ENCODE measurements at places on chromosomes 16 and 17.

DNA sequence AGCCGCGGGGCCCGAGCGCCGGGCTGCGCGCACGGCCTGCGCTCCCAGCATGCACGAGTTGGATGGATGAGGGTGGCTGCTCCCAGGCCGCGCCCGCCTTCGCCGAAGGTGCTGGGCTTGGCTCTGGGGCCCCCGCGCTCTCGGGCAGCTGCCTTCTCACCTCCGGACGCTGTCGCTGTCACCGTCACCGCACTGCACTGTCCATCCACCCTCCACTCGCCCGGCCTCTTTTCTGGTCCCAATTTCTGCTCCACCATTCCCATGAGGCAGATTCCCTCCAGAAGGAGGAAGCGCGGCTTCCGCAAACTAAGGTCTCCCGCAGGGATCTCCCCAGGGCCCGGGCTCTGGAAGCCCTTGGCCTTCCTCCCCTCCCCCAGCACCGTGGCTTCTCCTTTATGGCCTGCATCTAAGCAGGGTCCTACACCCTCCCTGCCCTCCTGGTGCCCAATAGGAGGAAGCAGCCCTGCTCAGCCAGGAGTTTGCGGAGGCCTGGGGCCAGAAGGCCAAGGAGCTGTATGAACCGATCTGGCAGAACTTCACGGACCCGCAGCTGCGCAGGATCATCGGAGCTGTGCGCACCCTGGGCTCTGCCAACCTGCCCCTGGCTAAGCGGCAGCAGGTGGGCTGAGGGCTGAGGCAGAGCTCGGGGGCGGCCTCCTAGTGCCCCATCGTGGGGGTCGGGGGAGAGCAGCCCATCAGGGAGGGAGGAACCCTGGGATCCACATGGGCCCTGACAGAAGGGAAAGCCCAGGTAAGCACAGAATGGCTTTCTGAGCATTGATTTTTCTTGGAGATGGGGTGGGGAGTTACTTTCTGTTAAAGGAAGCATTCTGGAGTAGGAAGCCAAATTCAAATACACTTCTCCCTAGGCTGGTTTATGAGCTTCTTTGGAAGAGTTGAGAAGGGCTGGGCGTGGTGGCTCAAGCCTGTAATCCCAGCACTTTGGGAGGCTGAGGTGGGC is 899 bp downstream of the ACE start:
- no peak for DNase-seq

DNA sequence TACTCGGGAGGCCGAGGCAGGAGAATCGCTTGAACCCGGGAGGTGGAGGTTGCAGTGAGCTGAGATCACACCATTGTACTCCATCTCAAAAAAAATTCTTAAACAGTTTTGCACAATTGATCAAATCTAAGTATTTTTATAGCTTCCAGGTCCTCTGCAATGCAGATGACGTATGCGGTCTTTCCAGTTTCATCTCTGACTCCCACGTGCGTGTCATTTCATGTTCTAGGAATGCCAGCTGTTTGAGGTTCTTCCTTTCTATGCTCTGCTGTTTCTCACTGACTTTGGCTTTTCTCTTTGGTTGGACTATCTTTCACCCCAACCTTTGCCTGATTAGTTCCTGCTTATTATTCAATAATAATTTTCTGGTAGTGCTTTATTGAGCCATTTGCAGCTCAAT is 16.2 kb downstream of the CHP2 start:
- DNase-seq = no peak

GRCh38 chr17:46944931-46945330 is 22.0 kb downstream of the GOSR2 start:
- no peak for DNase-seq

GRCh38 chr16:11076259-11077018 is 132.1 kb downstream of the CLEC16A start:
- no peak for DNase-seq

GRCh38 chr16:11025120-11025531 is 80.8 kb downstream of the CLEC16A start:
- DNase-seq = no peak

- no peak for DNase-seq
These were observed 363.3 kb downstream of the SEC14L1 start for GRCh38 chr17:77503916-77504651.

DNA sequence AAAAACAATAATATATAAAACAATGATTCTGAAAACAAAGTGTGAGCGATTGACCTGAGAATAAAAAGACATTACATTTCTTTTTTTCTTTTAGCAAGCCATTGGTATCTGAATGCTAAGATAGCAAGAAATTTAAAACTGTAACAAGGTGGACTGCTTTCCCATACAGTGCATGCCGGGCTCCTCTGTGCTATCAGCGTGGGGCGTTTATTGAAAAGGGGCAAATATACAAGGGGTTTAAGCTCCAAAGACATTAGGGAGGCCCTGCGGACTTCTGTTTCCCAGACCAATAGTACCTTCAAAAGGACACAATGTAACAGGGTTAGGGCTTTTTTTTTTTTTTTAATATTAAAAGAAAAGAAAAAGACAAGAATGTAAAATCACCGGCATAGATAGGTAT is 261.3 kb downstream of the ZFHX3 start:
- DNase-seq = no peak

DNA sequence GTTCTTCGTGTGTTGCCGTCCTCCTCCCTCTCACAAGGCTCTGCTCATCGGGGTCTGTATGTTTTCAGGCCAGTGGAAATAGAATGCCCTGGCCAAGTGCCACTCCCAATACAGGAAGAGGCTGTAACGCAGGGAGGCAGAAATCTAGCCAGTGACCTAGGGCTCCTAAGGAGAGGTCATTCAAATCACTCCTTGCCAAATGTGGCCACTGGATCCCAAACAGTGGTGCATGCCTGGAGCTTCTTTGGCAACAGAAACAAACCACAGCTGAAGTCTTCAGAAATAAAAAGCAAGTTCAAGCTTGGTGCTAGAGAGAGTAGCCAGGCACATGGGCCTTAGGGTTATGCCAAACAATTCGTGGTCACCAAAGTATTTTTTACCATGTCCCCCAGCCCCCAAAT is 66.1 kb downstream of the SMG6 start:
- DNase-seq = no peak

- no peak for DNase-seq
These were observed 18.1 kb downstream of the ZNF423 start for GRCh38 chr16:49837688-49838410.

- DNase-seq = no peak
These were observed 52.3 kb downstream of the TNRC6C start for GRCh38 chr17:78010759-78011158.

- no peak for DNase-seq
These were observed 27.1 kb downstream of the PELP1 start for GRCh38 chr17:4676791-4677190.

DNA sequence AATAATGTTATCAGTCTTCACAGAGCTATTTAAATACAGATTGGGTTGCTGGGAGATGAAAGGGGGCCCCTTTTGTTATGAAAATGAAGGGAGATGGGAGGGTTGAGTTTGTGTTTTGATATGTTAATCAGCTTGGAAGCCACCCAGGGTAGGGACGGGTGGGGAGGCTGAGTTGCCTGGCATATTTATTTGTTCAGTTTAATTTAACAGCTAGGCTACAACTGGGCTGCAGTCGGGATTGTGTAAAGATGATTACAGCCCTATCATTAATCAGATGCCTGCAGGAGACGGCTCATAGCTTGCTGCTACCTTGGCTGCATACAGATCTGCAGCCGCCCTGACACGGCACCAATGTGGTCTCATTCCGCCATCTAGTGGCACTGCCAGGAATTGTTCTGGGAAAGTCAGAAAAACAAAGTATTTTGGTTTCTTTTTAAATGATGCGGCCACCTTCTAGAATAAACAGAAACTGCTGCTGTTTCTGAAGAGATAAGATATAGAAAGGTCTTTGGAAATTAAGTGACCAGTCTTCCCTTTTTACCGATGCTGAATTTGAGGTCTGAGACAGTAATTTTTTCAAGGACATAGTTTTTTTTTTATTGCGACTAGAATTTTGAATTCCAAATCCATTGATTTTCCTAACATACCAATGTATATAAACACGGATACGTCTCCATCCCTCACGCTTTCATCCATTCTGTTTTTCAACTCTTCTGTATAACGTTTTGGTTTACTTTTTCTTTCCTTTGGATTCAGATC is 458.0 kb upstream of the ASIC2 start:
- DNase-seq = peak; percentile 37

GRCh38 chr17:42361781-42362186 is 26.5 kb downstream of the STAT3 start:
- DNase-seq = peak; percentile 21

DNA sequence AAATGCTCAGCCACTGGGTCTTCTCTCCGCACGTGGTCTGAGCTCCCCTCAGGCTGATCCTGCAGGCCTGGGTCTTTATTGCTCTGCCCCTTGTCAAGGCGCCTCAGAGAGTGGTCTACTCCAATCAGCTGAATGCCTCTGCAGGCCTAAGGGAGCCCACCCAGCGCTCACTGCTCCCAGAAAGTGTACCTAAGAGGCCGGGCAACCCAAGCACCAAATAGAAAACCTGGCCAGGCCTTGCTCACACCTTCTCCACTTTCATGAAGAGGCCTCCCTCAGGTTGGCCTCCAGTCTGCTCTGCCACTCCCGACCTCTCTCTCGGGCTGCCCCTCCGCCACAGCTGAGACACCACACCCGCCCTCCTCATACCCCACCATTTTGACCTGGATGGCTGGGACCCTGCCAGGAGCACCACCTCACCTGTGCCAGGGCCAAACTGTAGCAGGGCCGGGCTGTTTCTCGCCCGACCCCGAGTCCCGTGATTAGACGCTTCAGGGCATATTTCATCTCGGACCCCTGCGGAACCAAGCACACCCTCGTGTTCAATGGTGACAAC is 665 bp downstream of the MYBBP1A start:
- DNase-seq = no peak

DNA sequence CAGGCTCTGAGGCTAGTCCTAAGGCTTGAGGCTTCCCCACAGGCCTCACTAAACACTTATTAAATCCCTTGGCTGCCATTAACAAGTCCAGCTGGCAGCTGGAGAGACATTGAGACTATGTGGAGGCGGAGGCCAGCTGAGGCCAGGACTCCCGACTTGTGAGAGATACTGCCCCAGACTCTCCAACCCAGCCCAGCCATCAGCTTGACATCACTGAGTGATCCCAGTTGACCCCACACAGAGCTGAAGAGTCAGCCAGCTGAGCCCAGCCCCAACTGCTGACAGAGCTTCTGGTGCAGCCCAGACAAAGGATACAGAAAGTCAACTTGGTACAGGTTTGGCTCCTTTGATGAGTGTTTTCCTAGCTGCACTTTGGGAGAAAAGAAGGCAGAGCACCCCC is 343.1 kb downstream of the C16orf95 start:
- no peak for DNase-seq

DNA sequence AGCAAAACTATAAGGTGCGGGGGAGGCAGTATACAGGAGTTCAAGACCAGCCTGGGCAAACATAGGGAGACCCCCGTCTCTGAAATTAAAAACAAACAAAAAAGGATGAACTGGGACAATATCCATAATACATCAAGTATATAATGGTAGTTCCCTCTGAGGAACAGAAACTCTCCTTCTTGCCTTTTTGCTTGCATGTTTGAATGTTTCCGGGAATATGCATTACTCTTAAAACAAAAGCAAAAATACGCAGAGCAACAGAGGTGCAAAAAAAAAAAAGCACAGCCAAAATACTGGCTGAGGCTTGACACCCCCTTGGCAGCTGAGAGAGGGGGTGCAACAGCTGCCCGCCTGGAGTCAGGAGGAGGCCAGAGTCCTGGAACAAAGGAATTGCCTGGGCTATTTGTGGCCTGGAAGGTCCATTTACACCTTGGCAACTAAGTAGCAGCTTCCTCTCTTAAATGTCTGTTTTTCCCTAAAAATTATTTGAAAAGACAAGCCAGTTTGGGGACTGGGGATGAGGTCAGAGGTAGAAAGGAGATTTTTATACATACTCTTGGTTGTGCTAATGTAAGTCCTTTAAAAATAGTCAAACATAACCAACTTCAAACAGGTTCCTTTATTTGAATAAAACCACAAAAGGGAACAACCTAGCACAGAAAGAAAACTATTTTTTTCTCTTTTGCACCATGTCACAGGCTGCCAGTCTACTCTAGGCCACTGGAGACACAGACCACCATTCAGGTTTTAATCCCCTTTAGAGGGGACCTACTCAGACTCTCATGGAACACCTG is 19.5 kb downstream of the USP7 start:
- no peak for DNase-seq

GRCh38 chr16:47460359-47460710 is 528 bp downstream of the ITFG1 start:
- DNase-seq = peak; percentile 2

DNA sequence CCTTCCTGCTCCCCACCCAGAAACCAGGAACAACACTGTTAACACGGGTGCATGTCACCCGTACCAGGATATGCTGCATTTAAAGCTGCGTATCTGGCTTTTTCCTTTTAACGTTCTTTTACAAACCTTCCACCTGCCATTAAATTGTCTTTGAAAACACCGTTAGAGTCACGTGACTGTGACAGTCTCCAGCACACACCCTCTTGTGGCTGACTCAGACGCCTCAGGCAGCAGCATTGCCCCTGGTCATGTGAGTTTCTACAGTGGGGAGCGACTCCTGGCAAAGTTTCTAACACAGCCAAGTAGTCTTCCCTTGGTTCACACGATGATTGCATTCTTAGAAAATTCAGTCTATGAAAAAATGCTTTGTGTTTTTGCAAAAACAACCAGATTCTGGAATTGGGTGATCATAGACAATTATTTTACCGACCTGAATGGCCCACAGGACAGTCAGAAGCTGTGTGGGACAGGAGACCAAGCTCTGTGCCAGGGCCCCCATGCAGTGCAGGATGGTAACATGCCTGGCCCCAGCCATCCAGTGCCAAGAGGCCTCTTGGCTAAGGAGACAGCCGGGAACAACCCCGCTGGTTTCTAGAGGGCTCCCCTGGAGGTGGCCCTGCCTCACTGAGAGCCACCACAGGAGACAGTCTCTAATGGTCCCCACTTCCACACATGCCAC is 199.1 kb downstream of the KATNIP start:
- peak; percentile 93 for DNase-seq

- no peak for DNase-seq
These were observed 14.4 kb downstream of the CTRL start for GRCh38 chr16:67917140-67917851.

DNA sequence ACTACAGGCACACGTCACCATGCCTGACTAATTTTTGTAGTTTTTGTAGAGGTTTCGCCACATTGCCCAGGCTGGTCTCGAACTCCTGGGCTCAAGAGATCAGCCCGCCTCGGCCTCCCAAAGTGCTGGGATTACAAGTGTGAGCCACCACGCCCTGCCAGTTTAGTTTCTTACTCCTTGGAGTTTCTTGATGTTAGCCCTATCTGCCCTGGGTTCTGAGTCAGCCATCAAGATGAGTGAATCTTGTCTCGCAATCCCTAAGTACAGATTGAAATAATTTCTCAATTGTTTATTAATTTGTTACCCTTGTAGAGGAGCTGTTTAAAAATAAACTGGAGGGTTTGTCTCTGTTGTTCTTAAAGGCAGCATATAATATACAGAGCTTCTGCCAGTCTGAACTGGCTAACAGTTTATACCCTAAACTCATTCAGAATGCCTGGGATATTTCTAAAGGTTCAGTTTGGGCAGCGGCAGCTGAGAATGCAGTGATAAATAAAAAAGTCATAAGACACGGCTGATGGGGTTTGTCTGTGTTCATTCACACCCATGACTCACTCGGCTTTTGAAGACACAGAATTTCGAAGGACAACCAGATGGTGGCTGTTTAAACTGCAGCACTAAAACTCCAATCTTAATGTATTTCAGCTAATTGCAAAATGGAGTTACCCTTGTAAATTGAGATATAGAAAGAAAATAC is 39.6 kb downstream of the GPRC5B start:
- peak; percentile 87 for DNase-seq
